ENCODE measurements at places on chromosomes 1 and 21. TPM values are rescaled to one million over a fixed set of nuclear protein-coding genes. Genes with fewer than 3 reads are reported as not detected.

RCAN3 gene
- total RNA-seq: 238 TPM

TRIM67 gene
- total RNA-seq: not detected

DAB1 gene
- total RNA-seq: 3.6 TPM

PRKAA2 gene
- 7.9 TPM for total RNA-seq

KANK4 gene
- total RNA-seq: 6.1 TPM

HPDL gene
- 0.41 TPM for total RNA-seq

NUP210L gene
- total RNA-seq: 0.05 TPM

MX2 gene
- 1.7 TPM for total RNA-seq

KCNQ4 gene
- 3.1 TPM for total RNA-seq

TTC39A gene
- total RNA-seq: 78.4 TPM

All from prostate gland (tissue), 2 donors.